ENCODE measurements at places on chromosomes 2 and 18.

- DNase-seq, result no peak
Observed at GRCh38 chr18:29457316-29457889, 1280.5 kb upstream of the CDH2 start.

GRCh38 chr2:10221443-10221842 lies 81.3 kb upstream of the HPCAL1 start:
- DNase-seq, result no peak

- DNase-seq, result no peak
Observed at GRCh38 chr2:217086038-217086522, 226.2 kb upstream of the TNP1 start.

GRCh38 chr18:78814766-78815165 lies 164.9 kb upstream of the SALL3 start:
- no peak for DNase-seq

Data from stimulated activated CD4-positive, alpha-beta T cell treated with anti-CD3 and anti-CD28 coated beads, Interleukin-2, amount 100 ng/mL, for 4 hours (primary cell).